ENCODE measurements at places on chromosomes 2 and 18.

DNA sequence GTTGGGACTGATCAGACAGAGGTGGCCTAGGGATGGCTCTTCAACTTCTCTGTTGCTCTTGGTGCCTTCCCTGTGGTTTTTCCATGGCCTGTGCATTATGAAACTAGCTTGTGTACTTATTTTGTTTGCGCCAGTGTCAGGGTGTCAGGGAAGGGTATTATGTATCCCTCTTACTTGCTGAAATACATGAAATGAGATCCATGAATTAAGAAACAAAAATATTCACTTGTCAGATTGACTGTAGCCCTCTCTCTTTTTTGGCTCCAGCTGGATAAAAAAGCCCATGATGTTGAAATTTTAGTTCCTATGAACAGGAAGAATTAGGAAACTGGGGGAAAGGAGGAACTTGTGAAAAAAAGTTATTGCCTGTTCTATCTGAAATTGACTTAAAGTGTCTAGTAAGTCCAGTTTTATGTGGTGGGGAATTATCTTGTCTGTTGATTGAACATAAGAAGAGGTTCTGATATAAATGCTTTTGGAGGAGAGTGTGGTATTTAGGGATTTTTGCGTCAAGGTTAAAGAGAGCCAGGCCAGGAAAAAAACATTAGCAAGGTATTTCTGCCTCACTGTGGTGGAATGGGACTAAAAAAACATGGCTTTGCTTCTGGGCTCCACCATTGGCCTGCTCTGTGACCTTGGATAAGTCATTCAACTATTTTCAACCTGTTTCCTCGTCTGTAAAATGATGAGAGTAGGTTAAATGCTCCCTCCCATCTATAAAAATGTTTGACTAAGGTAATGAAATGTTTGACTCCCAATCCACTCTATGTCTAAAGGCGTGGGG, 12.0 kb downstream of the UGP2 start:
- no peak for DNase-seq

DNA sequence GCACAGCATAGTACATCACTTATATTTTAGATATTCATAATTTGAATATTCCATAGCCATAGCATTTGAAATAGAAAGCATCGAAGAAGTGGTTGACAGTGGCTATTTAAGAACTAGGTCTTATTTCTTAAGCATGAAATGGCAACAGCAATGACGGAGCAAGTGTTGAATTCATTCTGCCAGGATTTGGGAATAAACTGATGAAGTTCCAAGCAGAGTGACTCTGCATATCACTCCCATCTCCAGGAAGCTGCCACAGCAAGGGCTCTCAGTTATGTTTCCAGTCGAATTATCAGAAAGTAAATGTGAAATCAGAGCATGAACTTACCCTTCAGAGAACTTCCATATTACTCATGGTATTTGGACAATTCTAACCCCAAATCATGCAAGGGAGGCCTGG, 208.1 kb downstream of the IKZF2 start:
- DNase-seq = no peak

GRCh38 chr18:13302457-13303225, 84.1 kb downstream of the LDLRAD4 start:
- no peak for DNase-seq

DNA sequence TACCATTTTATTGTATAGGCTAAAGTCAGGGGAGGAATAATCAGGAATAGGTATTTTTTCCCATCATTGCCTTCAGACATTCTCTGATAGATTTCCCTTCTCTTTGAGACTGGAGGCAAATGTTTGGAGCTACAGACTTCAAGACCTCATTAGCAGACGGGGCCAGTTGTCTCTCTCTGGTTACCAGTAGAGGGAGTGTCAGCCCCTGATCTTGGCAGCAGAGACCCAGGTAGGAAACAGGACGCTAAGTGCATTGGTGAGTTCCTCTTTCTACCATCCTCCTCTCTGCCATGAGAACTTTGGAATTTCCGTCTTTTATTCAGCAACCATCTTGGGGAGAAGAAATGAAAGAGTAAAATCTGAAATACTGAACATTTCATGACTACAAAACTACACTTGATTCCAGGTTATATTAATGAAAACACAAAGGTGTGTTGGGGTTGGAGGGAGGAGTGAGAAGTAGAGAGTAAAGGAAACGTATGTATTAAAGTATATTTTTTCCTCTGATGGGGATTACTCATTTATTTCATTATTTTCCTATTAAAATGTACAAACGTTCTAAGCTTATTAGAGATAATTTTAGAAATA, 186.2 kb upstream of the GCFC2 start:
- no peak for DNase-seq

GRCh38 chr2:143717053-143717452, 587.8 kb downstream of the ARHGAP15 start:
- DNase-seq = no peak

DNA sequence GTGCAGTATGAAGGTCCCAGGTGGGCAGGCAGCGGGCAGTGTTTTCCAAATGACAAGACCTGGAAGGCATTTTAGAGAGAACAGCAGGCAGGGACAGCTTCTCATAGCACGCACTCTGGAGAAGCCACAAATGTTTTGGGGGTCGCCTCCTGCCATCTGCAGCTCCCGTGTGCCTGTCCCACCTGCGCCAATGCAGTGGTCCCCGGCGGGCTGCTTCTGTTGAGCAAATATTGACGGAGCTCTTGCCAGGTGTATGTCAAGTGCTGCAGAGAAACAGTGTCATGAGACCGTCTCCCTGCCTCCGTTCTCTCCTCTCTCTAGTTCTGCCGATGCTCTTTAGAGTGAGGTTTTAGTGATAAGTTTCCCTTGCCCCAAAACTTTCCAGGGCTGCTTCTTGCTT, 174.8 kb downstream of the LDLRAD4 start:
- DNase-seq = no peak

GRCh38 chr18:24514439-24514838, 54.0 kb downstream of the HRH4 start:
- no peak for DNase-seq

- DNase-seq = no peak
These were observed 59.6 kb upstream of the ZNF516 start for GRCh38 chr18:76554547-76555222.

DNA sequence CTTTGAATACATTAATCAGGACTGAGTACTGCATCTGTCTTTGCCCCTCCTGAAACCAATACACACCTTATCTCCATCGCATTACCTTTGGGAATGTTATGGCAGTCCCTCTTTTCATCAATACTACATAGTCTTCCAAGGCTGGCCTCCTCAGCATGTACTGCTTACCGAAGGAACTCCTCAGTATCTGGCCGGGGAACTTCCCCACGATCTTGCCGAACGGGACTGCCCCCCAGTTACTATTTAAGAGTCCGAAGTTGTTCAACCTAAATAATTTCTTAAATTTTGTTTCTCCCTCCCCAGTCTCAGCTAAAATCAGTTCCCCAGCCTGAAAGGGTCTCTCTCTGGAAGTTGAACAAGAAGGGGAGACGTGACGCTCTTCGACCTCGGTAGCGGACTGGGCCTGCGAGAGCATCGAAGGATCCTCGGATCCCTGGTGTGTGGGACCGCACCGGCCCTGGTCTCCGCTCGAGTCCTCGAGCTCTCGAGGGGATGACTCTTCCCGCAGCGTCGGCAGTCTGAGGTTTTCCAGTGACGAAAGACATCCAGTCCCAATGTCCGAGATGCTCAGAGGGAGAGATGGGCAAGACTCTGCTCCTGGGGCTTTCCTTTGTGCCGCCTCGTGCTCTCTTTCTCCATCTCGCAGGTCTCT, 489 bp downstream of the TRMT61B start:
- no peak for DNase-seq

- no peak for DNase-seq
These were observed 97.3 kb downstream of the DOCK10 start for GRCh38 chr2:224944707-224945547.

GRCh38 chr18:11146238-11146946, 3.0 kb downstream of the PIEZO2 start:
- no peak for DNase-seq

- DNase-seq = no peak
These were observed 276.4 kb upstream of the HS6ST1 start for GRCh38 chr2:128594953-128595677.

DNA sequence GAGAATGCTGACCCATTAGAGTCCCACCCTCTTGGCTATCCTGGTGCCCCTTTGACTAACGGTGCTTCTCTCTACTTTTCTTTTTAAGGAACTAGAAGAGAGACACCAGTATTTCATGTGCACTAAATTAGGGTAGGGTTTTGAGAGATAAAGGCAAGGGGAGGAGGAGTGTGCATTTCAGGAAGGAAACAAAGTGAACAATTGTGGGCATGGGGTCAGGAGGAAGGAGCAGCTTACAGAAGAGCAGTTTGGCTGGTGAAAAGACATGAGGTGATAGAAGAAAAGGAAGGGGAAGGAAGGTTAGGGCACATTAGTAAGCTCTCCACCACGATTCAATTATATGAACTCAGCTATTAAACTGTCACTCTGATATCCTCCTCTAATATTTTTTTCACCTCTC, 105.8 kb upstream of the CTAGE1 start:
- DNase-seq = no peak

GRCh38 chr2:239293775-239294430, 106.9 kb downstream of the HDAC4 start:
- peak; percentile 57 for DNase-seq

GRCh38 chr18:41809652-41810051, 145.4 kb upstream of the PIK3C3 start:
- no peak for DNase-seq

- no peak for DNase-seq
These were observed 52.7 kb downstream of the RBMS1 start for GRCh38 chr2:160440888-160441287.

DNA sequence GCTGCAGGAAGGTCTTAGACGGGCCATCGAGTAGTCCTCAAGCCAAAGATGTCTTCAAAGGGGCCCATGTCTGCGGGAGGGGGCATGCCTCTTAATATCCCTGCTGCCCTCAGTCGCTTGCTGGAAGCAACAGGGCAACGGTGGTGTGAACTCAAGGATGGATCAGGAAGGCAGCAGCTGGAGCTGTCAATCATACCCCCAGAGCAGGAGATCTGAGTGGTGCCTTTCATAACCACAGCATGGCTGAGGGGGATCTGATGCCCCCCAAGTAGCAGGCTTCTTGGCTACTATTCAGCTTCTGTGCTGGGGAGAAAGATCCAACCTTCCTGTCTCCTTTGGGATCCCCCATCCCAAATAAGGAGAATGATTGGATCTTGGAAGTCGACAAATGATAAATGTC, 46.4 kb downstream of the INSIG2 start:
- DNase-seq = no peak

DNA sequence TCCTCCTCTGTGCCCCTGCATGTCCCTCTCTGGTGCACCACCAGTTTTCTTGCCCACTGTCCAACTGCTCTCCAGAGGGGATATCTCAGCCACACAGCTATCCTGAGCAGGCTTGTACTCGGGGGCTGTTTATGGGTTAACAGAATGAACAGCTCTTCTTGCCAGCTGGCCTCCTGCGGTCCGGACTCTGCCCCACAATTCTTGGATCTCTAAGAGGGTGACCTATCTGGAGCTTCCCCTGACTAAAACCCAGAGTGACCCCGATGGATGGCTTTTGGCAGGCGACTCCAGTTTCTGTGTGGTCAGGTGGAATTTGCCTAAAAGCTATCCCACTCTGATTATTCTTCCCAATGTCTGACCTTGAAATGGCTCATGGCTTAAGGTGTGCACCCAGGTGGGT, 9.1 kb downstream of the SOWAHC start:
- DNase-seq = no peak

DNA sequence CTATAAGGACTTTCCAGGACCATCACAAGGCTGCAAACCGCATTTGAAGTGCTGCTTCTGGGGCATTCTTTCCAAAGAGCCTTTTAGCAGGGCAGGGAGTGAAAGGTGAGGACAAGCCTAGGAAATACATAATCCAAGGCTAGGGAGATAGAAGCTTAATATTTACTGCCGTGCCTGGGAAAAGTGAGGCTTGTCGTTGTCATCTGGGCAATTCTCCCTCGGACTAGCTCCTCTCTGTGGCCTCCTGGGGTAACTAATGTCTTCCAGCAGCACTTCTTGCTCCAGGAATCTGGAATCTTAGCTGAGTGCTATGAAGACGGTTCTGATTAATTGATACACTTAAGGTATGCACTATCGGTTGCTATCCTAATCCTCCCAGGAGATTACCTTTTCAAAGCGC, 69.3 kb upstream of the ATL2 start:
- DNase-seq = no peak

GRCh38 chr2:39313575-39313974, 69.8 kb upstream of the CDKL4 start:
- DNase-seq = no peak

DNA sequence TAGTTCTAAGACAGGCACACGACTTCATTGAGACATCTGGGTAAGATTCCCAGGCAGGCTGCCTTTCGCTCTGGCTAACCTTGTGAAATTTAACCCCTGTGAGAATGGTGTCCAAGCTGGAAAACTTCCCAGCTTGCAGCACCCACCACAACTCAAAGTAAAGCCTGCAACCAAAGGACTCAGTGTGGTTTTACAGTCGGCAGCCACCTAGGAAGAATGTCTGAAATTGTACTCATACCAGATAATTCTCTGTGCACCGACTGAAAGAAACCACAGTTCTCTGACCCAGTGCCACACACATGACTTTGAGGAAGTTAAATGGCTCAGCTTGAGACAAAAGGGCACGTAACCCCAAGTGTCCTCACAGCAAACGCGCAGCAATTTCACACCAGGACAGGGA, 125.7 kb downstream of the RBMS1 start:
- no peak for DNase-seq
